Tongue (tissue), 3 donors: ENCODE measurements at places on chromosomes 2 and 18.

- DNase-seq: no peak
These were observed 41.1 kb downstream of the LDAH start for GRCh38 chr2:20781656-20782265.

GRCh38 chr2:181573140-181573736 is 83.7 kb downstream of the CERKL start:
- peak; percentile 32 for DNase-seq

- no peak for DNase-seq
These were observed 15.4 kb downstream of the UBE2F start for GRCh38 chr2:237982039-237982725.

DNA sequence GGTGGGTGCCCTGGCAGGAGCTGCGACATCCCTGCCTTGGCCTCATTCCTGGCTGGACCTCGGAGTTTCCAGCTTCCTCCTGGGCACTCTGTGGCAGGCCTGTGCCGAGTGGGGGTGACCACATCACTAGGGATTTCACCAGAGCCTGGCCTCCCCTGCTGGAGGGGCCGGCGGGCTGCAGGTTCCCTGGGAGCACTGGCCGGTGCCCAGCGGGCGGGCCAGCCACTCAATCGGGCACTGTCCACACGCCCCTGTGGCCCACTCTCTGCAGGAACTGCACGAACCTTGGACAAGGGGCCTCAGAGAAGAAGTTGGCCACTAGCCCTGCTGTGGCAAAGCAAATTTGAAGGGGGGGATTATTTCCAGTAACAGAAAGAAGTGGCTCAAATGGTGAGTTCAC is 110.7 kb upstream of the APCDD1 start:
- peak; percentile 40 for DNase-seq

DNA sequence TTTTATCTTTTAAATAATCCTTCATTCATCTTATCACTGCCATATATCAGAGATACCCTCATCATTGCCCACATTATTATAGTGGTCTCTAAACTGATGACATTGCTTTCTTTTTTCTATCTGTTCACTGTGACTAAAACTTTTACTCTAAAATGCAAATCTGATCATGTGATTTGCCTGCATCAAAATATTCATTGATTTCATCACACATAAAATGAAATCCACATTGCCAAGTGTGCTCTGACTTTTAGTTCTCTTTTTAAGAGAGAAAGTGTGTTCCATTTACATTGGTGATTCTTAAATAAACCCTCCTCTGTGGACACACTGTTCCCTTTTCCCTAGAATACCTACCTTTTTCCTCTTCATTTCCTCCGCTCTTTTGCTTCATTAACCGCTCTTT is 7.5 kb downstream of the REL start:
- DNase-seq: no peak
